ENCODE measurements at places on chromosomes 1 and 21.

DNA sequence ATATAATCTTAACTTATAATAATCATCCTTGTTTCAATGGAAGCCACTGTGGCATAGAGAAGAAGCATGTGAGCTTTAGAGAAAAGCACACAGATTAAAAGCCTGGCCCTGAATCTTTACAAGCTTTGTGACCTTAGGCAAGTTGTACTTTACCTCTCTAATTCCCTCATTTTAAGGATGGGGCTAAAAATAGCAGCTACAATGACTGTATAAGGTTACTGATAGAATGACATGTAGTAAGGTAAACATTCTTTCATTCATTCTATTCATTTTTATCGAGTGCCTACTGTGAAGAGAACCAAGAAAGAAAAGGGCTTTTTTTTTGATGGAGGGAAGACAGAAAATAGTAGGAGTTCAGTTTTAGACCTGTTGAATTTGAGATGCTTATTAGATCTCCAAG lies 25.6 kb downstream of the CDKN2C start:
- no peak for DNase-seq

DNA sequence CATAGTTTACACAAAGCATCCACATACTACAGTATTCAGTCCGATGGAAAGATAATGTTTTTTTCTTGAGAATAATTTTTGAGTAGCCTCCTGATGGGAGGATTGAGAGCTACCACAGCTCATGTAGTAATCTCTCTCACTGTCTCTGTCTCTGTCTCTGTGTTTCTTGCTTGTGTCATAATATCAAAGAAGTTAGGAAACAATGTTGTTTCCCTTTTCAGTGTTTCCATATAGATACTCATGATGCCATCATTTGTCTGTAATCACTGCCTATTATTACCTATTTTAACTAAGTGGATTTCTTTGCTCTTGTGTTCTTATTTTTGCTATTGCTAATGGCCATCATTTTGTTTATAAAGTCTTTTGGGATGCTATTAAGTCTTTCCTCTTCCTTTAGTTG lies 367.7 kb downstream of the NEGR1 start:
- DNase-seq = no peak

DNA sequence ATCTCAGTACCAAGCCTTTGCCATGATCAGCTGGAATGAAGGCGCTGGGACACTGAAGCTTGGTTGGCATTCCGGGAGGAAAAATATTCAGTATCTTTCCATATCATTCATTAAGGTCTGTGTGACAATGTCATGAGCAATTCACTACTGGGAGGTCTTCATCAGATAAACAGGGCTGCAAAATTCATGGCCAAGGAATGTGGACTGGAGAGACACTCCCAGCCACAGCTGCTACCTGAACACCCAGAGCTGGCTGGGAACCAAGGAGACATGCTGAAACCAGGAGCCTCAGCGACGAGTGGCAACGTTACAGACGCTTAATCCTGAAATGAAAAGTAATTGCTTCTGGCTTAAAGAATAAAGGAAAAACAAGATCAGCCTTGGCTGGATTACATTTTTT lies 30.6 kb upstream of the DDAH1 start:
- no peak for DNase-seq

DNA sequence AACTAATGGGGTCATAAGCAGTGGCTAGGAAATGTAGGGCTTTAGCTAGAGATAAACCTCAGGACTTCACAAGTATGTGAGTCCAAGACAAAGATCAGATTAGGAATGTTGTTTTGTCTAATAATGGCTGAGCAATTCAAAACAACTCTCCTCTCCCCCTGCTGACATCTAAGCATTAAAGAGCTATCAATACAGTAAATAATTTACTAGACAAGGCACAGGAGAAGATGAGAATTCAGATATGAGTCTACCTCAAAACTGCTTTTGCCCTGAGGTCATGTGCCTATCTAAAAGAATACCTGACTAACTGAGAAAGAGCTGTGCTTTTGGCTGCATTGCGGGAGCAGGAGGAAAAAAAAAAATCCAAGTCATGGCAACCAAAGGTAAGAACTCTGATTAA lies 86.8 kb downstream of the SPATA17 start:
- no peak for DNase-seq

GRCh38 chr1:234270581-234271242 lies 102.5 kb upstream of the COA6 start:
- no peak for DNase-seq

DNA sequence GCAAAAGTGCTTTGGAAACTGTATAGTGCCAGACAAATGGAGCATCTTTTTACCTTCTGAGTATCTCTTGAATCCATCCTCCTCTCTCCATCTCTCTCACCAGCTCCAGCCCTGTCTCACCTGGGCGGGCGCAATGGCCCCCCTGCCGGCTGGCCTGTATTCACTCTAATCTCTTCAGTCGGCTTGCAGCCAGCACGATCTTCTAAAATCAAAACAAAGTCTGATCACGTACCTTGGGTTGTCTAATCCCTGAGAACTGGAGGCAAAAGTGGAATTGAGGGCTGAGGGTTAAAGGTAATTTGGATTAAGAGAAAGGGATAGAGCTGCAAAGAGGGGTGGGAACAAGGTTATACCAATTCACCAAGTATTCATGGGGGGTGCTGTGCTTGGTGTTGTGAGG lies 46.0 kb upstream of the LRRN2 start:
- no peak for DNase-seq

DNA sequence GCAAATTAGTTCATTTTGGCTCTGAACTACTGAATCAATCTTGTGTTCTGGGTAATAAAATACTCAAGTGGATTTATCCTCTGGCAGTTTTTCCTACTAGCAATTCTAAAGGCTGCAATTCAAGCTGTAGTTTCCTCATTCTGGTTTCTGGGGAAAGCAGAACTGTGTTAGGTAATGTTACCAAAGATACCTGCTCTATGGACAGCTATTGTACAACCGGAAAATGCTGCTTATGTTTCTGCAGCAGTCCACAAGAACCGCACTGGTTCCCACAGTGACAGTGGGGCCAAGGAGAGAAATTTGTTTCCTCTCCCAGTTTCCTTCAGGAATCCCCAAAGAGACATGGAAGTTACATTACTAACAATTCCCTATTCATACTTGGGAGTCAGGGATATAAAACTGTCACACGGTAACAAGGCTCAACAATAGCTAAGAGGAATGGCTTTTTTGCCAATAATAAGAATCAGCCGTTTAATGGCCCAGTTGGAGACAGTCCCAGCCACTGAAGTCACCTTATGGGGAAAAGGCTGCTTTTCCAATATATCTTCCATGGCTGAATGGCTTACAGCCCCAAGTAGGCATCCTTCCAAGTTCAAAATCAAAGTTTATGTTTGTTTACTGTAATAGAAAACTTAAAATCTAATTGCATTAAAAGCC lies 52.6 kb downstream of the PCNX2 start:
- no peak for DNase-seq

DNA sequence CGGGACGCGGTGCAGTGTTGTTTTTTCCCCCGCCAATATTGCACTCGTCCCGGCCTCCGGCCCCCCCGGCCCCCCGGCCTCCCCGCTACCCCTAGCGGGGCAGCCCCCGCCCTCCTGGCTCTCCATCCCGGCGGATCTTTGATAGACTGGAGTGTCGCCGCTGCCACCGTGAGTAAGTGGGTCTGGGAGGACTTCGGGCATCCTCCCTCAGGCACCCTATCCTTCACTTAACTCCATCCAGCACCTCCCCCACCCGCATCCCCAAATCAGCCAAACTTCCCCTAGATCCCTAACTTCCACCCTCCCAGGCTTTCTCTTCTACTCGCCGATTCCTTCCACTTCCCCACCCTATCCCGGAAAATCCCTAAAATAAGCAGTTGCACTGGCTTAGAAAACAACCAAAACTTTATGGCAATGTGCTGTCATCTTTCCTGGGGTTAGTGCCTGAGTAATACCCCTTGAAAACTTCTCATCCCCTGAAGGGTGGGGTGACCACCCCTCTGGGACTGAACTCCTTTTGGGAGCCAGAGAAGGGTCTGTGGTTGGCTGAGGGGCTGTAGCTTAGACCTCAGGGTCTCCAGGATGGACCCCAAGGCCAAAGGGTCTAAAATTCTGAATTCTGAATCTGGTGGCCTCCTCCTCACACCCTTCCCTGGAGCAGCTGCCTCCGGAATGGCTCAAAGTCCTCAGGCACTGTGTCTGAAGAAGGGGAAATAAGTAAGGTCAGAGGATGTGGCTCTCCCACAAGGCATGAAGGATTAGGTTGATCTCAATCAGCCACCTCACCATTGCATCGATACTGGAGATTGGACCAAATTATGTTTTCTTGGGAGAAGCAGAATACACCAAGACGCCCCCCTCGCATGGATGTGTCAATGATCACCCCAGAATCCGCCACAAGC lies 12.2 kb downstream of the THBS3 start:
- no peak for DNase-seq

DNA sequence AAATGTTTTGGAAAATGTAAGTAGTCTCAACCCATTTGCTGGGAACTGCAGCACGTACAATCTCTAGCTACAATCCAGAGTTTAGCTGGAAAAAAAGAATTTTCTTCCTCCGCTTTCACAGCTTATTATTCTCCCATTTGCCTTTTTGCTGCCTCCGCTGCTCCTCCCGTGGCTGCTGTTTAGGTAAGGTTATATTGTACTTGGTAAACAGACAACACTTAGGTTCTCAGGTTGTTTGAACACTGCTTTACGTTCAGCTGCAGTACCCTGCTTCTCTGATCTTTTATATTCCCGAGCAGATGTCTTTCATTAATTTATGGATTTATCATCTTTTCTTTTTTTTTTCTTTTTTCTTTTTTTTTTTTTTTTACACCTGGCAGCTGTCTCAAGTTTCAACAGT lies 14.3 kb downstream of the PROX1 start:
- no peak for DNase-seq

DNA sequence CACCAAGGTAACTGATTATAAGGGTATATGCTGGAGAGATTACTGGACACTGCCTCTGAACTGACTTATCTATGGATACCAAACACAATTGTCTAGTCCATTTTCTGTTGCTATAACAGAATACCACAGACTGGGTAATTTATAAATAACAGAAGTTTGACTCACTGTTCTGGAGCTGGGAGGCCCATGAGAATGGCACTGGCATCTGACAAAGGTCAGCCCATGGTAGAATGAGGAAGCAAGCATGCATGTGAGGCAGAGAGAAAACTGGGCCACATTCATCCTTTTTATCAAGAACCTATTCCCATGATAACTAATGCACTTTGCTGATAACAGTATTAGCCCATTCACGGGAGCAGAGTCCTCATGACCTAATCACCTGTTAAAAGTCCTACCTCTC lies 37.4 kb downstream of the FCER1A start:
- DNase-seq = no peak

GRCh38 chr1:218357893-218358232 lies 12.7 kb downstream of the TGFB2 start:
- no peak for DNase-seq

- no peak for DNase-seq
These were observed 14.0 kb upstream of the SYNC start for GRCh38 chr1:32716312-32717148.

- DNase-seq = no peak
These were observed 758 bp upstream of the SPRR5 start for GRCh38 chr1:152946248-152946647.

DNA sequence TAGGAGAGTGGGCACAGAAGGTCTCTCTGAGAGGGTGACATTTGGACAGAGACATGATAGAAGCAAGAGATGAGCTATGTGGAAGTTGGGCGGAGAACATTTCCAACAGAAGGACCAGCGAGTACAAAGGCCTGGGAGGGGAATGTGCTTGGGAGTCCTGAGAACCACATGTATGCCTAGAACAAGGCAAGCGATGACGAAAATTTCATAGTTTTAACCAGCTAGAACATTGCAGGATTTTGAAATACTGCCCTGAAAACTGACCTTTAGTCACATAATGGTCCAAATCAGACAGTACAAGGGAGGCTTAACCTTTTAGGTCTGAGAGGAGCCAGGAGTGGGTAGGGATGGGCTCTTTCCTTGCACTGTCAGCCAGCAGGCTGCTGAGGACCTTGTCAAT lies 68.0 kb downstream of the MRPS6 start:
- no peak for DNase-seq

GRCh38 chr1:232328486-232329102 lies 301.3 kb downstream of the SIPA1L2 start:
- DNase-seq = no peak

DNA sequence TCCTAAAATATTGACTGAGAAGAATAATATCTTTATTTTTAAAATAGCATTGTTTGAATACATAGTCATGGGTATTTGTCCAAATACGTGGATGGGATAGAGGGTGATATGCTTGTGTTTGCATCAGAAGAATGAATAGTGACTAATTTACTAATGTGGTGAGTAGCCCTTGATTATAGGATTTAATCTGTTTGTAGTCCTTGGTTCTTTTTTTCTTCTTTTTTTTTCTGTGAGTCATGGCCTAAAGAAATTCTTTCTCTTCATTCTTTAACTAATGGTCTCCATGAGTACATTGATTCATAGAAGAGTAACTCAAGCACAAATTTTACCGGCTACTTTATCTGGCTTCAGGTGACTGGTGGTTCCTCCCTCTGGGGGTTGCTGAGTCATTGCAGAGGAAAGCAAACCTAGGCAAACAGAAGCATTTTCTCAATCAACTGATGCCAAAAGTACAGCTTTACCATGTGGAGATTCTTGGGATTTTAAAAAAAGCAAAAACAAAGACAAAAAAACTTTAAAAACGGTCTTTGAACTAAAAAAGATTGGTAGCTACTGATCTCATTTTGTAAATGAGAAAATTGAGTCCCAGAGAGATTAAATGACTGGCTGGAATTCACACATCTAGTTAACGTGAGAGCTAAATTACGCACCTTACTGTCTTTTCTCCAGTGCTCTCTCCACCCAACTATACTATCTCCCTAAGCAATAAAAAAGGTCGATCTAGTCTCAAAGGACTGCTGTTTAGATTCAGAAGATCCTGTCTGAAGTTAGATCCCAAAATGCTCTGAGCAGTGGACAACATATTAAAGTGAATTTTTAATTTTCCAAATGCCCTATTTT lies 40.5 kb downstream of the AK5 start:
- DNase-seq = no peak

GRCh38 chr1:228062085-228062791 lies 20.3 kb upstream of the ARF1 start:
- no peak for DNase-seq

DNA sequence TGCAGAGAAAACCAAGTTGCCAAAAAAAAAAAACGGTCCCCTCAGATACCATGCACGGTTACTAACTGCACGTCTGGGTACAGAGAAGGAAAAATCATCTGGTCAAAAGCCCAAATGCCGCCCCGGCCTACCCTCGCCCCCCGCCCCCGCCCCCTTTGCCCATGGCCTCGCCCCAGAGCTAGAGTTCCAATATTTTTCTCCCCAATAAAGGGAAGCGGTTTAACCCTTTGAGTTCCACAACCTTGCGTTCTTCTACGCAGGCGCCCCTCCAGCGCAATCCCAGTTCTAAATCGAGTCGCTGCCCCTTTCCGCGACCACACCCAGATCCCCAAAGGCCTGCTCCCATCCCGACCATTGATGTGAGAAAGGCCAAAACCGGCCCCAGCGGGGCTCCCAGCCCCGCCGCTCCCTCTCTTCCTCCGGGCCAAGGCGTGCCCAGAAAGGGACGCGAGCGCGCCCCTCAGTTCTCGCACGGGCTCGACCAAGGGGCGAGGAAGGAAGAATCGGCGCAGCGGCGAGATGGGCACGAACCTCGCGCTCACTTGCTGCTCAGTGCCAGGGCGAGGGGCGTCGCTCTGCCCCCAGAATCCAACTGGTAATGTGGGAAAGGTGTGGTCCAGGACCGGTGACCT lies 797 bp downstream of the WDR47 start:
- DNase-seq = no peak

GRCh38 chr1:229152311-229152710 lies 118.6 kb upstream of the RAB4A start:
- no peak for DNase-seq
